ENCODE measurements at places on chromosomes 12 and 14.

DNA sequence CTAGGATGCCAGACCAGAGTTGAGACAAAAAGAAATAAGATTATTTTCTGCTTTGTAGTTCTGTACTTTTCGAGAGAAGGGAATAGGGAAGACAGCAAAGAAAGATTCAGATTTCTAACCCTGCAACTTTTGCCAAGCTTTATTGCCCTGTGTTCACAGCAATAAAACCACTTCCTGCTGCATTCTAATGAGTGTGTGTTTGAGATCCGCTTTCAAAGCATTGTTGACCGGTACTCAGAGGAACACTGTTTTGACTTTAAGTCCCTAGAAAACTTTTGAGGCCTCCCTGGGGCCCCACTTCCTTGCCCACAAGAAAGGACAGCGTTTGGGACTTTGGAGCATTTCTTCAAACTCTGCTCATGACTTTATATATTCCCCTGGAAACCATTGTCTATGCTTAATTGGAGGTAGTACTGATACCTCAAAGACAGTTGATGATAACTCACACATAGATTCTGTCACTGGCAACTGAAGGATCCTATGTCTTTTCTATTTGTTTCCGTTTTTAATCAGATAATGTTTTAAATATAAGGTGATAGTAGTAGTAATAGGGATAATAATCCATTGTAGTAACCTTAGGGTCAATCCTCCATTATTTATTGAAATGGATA is 1.3 kb downstream of the RNASE6 start:
- DNase-seq: no peak

DNA sequence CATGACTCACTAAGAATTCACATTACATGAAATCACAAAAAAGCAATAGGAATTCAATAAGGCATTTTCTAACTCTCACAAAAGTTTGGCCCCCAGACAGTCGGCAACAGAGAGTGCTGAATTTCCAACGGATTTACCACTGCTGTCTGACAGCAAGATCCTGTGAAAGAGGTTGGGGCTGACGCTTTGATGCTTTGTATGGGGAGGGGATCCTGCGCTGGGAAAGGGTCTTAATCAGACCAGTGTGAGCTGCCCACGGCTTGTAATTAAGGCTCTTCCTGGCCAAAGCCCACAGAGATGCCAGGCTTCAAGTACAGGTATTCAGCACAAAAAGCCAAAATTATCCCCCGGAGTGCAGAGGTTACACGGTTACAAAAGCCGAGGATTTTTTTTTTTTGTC is 66.8 kb upstream of the TMCC3 start:
- DNase-seq: no peak

DNA sequence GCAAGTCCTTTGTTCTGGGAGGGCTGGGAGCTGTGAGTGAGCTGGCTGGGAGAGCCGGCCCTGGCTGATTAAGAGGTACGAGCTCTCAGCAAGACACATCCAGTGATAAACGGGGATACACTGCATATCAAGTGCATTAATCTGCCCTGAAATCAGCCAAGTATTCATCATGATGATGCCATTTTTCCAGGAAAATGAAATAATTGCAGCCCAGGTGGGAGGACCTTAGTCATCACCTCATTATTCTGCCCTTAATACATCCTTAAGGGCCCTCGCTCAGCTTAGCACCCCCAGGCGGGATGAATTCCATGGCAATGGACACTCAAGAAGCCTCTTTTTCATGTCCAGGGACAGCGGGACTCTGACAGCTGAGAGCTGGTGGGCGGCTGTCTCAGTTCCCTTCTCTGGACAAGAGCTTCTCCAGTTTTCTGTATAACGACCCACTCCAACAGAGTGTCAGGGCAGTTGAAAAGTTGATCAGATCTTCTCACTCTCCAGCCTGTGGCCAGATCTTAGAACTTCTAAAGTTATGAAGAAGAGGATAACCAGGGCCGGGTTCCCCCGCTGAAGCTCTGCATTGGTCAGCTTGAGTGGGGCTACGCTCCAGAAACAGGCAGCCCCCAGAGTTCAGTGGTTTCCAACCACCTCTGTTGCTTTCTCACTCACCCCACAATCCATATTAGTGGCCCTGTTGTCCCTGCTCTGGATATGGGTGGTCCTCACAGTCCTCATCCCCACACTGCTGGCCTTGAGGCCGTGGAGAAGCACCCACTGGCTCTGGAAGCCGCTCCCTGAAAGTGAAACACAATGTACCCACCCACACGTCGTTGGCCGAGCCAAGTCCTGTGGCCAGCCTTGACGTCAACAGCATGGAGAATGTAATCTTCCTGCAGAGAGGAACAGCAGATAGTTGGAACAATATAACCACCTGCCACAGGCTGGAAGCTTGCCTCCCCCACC is 306.2 kb upstream of the DIO3 start:
- no peak for DNase-seq

DNA sequence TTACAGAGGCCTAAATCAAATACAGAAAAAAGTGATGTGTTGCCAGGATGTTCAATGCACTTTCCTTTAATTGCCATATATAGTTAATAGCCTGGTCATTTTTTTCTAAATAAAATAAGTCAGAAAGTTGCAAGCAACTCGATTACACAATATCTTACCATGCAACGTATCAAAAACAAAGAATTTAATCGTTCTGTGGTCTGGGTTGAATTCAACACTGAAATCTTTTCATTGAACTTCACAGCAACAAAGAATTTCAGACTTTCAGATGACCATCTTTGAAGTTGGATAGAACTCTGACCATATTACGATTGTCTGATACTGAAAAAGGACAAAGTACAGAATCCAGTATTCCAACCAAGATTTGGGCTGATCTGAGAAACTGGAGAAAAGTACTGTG is 231.9 kb downstream of the SLC25A21 start:
- DNase-seq: no peak

DNA sequence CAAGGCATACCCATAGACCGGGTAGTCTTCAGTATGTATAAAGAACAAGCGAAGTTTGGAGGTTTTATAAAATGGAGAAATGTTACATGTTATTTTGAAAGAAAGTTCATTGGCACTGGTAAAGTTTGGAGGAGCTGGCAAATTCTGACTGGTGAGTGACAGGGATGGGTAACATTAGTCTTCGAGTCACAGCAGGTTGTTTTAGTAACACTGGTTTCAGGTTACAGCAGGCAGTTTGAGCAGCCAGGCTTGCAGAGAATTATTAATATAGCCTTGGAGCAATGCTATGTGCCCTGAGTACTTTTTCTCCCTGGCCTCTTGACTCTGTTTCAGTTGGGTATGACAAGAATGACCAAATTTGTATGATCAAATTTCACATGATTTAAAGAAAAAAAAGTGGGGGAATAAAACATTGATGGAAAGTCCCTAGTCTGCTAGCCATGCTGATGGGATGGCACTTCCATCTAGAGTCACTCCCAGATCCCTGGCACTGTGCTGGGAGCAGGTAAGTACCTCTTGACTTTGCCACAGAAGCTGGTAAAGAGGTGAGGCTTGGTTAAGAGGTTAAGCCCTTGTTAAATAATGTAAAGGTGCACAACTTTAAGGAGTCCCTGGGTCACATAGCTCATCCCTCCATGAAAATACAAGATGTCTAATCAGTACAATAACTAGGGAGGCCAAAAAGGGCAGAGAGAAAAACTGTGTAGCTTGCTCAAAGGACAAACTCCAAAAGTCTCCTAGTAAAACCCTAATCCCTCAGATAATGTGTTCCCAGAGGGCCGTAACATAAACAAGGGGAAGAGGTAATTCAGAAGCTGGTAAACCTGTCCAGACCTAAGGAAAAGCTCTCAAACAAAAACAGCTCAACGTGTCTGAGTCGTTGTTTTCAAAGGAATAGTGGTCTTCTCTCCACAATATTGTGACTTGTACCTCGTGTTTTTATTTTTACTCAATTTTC is 12.7 kb upstream of the SVOP start:
- DNase-seq: no peak

DNA sequence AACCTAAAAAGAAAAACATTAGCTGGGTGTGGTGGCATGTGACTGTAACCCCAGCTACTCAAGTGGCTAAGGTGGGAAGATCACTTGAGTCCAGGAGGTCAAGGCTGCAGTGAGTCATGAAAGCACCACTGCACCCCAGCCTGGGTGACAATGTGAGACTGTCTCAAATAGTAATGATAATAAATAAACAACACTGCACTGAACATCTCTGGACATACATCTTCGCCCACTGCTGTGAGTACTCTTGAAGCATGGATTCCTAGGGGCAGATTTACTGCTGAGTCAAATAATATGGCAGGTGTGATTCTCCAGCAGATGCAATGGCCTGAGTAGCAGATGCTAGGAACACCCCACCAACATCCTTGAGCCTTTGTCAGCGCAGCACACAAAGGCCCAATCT is 23.6 kb downstream of the ABCB9 start:
- peak; percentile 21 for DNase-seq

DNA sequence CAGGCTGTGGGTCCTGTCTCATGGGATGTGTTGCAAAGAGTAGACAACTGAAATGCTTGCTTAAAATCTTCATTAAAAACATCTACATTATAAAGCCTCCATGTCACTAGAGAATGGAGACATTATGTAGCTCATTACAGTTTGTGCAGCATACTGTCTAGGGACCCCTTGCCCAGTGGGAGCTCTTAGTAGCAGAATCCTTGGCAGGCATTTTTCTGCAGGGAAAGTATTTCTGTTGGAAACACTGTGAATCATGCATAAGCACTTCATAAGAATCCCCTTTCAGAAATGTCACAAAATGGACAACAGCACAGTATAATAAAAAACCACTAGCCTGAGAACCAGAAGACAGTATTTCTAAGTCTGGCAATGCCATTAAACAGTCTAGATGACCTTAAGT is 174.3 kb downstream of the MGAT4C start:
- DNase-seq: no peak

DNA sequence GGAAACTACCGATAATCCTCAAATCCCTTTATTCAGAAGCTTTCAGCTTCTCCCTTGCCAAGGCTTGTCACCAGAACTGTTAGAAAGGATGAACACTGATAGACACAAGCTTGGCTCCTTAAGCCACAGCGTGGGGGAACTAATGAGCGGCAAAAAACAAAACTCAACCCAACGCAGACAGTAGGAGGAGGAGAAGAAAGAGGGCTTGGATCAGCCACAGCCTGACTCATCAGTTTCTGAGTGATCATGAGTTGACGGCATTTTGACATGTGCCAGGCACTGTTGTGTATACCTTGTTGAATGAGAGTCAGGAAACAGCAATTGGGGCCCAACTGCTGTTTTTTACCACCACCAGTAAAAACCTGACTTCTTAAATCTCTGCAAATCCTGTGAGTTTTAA is 23.7 kb downstream of the PLXNC1 start:
- DNase-seq: peak; percentile 79

GRCh38 chr12:2845280-2845679 is 10.4 kb upstream of the NRIP2 start:
- no peak for DNase-seq

DNA sequence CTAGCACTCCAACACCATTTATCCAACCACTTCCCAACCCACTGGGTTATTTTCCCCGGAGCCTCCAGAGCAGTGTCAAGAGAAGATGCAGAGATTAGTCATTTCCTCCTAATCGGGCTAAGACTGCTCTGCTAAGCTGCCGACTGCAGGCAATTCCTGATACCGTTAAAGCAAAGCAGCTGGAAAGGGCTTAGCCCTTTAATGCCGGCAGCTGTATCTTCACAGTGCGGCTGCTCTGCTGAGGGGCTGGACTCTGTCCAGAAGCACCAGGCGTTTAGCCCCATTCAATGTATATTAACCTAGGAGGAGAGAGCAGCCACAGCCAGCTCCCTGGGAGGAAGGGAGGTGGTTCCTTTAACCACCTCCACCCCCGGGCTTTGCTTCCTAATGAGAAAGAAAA is 11.1 kb downstream of the AQP6 start:
- DNase-seq: peak; percentile 56

DNA sequence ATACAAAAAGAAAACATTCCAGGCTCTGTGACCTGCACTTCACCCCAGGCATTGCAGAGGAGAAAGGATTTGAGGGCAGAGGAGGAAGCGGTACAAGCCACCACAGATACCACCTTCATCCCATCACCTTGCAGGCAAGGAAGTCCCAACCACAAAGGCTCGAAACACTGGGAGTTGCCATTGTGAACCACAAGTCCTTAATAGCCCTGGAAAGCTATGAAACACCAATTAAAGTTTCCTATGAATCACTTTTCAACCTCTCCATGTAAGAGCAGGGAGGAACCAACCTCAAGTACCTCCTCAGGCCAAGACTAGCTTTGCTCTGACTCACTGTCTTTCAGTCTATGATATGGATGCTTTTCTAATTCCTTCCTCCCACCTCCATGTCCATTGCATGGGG is 27.0 kb downstream of the MAP3K9 start:
- no peak for DNase-seq

DNA sequence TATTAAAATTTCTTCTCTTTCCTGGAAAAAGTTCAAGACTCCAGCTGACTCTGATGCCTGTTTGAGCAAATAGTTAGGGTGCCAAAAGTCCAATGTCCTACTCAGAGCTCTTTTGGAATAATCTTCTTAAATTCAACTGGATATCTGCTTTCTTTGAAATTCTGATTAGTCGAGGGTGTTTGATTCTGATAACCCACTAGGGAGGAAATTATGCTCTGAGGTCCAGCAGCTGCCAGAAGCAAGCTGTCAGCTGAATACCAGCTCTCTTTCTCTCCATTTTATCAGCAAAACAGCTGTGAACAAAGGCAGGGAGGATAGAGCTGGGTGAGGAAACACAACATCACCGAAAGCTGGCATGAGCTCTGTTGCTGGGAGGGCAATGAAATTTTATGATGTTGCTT is 141.5 kb downstream of the CAND1 start:
- no peak for DNase-seq

GRCh38 chr14:92254786-92255185 is 68.2 kb upstream of the SLC24A4 start:
- no peak for DNase-seq
